ENCODE measurements at places on chromosomes 16 and 17.

GRCh38 chr17:39963829-39964228, 1.0 kb downstream of the GSDMA start:
- no peak for DNase-seq

- DNase-seq = no peak
Observed at GRCh38 chr17:80963812-80964543, 27.7 kb upstream of the CHMP6 start.

DNA sequence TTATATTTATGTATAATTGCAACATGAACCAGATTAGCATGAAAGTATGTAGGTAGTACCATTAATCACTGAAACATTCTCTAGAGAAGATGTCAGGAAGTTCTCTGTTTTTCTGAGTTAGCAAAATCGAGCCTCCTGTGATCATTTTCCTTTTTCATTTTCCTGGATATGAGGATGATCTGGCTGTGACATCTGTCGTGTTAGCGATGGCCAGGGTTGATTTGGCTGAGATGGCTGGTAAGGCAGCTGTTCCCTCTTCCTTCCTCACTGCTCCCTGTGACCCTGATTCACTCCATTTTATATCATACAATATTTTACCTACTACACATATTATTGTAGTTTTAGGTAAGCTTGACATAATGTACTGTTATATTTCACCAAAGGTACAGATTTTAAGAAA, 10.3 kb downstream of the CNTNAP4 start:
- DNase-seq = no peak

GRCh38 chr16:66293932-66294331, 72.6 kb upstream of the CDH5 start:
- no peak for DNase-seq

DNA sequence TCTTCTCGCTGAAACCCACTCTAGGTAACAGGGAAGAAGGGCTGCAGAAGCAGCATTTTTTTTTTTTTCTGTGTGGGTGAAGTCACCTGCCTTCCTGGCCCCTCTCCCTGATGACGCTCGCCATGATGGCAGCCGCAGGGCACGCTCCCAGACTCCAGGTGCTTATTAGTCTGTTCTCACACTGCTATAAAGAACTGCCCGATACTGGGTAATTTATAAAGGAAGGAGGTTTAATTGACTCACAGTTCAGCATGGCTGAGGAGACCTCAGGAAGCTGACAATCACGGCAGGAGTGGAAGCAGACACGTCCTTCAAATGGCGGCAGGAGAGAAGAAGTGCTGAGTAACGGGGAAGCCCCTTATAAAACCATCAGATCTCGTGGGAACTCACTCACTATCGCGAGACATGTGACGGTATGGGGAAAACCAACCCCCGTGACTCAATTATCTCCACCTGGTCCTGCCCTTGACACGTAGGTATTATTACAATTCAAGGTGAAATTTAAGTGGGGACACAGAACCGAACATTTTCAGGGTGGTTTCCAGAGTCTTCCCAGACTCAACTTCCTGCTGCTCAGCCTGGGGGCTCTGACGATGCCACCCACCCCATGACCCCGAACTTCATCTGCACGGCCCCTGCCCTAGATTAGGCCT, 34.9 kb upstream of the NLRP1 start:
- no peak for DNase-seq

GRCh38 chr17:78745407-78746088, 36.5 kb downstream of the CYTH1 start:
- DNase-seq = no peak

DNA sequence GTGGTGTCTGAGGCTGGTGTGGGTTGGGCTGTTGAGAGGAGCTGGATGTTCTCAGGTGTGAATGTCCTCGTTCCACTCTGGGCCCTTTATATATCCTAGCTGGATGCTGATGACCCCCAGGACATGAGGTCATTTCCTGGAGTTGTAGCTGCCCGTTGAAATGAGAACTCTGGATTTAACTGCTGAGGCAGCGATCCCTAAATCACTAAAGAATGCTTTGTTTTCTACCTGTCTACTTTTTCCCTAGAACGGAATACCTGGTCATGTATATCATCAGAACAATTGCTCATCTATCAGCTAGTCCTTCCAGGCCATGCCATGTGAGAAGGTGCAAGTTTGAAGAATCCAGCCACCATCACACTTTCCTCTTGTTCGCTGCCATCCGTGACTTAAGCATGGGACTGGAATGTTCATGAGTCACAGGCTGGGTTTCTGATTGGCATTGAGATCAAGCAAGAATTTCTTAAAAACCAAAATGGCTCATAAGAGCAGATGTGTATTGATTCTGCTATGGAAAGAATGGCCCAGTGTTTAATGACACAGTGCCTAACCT, at the start of gene KRTAP2-3:
Gene KRTAP2-3 (minus strand): TSS at position 63 of the 553 bp plus-strand sequence. CDS start 64 bp downstream, outside the sequence.
- DNase-seq = no peak

- DNase-seq = no peak
Observed at GRCh38 chr17:39244016-39244599, 18.4 kb upstream of the STAC2 start.

GRCh38 chr16:2983706-2984136, 3.5 kb upstream of the PKMYT1 start:
- DNase-seq = peak; percentile 53

DNA sequence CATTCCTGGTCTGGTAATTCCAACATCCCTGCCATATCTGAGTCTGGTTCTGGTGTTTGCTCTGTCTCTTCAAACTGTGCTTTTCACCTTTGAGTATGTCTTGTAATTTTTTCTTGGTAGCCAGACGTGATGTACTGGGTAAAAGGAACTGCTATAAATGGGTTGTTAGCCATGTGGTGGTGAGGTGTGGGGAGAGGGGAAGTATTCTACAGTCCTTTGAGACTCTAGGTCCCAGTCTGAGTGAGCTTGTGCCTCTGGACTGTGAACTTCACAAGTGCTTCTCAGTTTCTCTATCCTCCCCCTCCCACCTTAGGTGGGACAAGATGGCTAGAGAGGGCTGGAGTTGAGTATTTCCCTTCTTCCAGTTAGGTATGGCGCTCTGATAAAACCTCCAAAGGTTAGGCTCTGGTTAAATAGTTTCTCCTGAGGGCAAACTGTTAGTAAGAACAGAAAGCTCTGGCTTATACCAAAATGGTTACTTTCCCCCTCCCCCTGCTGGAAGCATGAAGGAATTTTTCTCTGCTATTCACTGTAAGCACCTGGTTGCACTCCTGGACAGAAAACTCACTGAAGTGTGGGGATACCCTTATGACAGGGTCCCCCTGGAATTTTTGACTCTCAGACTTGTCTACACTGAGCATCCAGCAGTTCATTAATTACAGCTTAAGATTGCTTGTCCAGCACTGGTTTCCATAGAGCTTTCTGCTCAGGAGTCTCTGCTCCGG, 87.8 kb downstream of the MARCHF10 start:
- DNase-seq = no peak

GRCh38 chr17:43026595-43026994, 1.6 kb downstream of the RND2 start:
- DNase-seq = no peak

DNA sequence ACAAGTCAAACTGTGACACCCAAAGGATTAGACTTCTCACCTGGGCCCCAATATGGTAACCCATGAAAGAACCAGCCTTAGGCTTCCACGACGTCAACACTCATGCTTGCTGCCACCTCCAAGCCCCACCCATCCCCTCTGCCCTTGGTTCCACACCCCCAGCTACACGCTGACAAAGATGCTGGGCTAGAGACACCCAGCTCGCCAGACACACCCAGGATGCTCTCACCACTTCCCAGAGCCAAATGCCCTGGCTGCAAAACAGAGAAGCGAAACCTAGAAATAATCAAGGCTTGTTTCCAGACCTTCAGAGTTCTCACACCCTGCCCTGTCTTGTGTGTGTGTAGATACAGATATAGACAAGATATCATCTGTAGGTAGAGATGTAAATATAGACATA, 26.0 kb upstream of the ADCY9 start:
- no peak for DNase-seq

DNA sequence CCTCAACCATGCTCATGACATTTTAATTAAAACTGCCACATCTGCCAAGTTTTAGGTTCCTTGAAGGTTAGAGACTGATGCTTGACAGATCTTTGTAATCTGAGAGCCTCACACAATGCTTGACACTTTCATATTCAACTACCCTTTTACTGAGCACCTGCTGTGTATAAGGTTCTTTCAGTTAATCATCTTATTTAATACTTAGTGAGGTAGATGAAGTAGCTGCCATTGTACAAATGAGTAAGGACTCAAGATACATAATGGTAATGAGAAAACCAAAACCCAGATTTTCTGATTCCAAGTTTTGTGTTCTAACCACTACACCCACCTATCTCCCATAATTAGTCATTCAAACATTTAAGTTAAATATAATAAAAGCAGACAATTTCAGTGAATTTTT, 35.4 kb upstream of the ARL6IP1 start:
- no peak for DNase-seq

- no peak for DNase-seq
Observed at GRCh38 chr16:30456302-30456701, 10.6 kb upstream of the SEPHS2 start.
